ENCODE measurements at places on chromosomes 7 and 10. TPM values are rescaled to one million over a fixed set of nuclear protein-coding genes. Genes with fewer than 3 reads are reported as not detected.

DNA sequence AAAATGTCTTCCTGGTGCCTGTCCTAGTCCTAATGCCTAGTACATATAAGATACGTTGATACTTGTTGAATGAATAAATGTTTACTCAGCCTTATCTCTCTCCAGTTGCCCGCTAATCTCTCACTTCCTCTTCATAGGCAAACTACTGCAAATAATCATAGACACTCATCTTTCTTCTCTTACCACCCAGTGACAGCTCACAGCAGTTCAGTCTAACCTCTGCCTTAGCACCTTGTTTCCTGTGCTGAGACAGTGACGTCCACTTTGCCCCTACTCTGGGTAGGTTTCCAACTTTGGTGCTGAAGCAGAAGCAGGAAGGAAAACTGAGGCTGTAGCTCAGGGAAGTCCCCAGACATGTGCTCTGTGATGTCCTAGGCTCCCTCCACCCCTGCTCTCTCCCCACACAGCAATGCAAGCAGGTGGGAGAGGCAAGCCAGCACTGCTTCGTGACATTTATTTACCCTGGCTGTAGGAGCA is 45.5 kb upstream of the RHOBTB1 start:
- no peak for DNase-seq

DNA sequence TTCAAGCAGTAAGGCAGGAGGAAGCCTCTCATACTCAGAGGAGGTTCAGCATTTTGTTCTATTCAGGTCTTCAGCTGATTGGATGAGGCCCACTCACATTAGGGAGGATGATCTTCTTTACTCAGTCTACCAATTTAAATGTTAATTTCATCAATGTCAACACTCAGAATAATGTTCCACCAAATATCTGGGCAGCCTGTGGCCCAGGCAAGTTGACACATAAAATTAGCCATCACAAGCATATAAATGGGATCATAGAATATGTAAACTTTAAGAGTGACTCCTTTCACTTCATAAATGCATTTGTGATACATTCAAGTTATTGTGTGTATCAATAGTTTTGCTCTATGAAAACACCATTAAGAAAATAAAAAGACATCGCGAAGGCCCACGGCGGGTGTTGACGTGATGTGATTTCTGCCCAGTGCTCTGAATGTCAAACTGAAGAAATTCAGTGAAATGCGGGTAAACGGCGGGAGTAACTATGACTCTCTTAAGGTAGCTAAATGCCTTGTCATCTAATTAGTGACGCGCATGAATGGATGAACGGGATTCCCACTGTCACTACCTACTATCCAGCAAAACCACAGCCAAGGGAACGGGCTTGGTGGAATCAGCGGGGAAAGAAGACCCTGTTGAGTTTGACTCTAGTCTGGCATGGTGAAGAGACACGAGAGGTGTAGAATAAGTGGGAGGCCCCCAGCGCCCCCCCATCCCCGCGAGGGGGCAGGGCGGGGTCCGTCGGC is 536.1 kb upstream of the AUTS2 start:
- no peak for DNase-seq

GRCh38 chr7:78178319-78178718 is 379.7 kb downstream of the PHTF2 start:
- no peak for DNase-seq

GRCh38 chr10:110273474-110273873 is 31.2 kb downstream of the SMNDC1 start:
- no peak for DNase-seq

- no peak for DNase-seq
These were observed 35.1 kb downstream of the SMNDC1 start for GRCh38 chr10:110269374-110270318.

Gene ANKRD30A
- total RNA-seq = not detected

All from GM23338 (cell line).